ENCODE measurements at places on chromosomes 4 and X.

DNA sequence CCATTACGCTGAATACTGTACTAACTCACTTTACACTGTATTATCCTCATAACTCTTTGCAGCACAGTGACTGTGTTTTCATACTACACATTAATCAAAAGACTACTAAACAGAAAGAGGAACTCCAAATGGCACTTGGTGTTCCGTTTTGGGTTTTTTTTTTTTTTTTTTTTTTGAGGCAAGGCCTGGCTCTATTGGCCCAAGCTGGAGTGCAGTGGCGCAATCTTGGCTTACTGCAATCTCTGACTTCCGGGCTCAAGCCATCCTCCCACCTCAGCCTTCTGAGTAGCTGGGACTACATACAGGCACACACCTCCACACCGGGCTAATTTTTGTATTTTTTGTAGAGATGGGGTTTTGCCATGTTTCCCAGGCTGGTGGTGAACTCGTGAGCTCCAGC is 10.7 kb downstream of the KLHL8 start:
- no peak for DNase-seq

- no peak for DNase-seq
These were observed at the start of gene CLNK for GRCh38 chr4:10684631-10685030. TSS of gene CLNK (minus strand) at chr4:10684768. CDS start at chr4:10667869, 16,899 bp downstream.

DNA sequence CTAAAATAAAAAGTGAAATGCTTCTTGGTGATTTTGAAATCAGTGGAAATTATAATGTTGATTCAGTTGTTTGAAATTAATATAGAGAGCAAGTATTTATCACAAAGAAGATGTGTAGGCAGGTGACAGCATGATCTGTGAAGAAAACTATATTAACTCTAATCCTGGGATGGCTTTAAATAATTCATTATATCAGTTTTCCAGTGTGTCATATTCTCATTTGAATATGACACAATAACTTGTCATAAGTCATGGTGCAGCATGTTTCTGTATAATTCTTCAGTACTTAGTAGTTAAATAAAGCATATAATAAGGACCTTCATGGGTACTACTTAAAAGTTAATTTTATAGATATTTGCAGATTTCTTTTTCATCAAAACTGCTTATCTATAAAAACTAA is 573.6 kb downstream of the INPP4B start:
- no peak for DNase-seq

GRCh38 chrX:154477891-154478477 is 1.1 kb downstream of the LAGE3 start:
- no peak for DNase-seq

GRCh38 chr4:113355550-113356371 is 306.3 kb downstream of the ANK2 start:
- peak; percentile 90 for DNase-seq

DNA sequence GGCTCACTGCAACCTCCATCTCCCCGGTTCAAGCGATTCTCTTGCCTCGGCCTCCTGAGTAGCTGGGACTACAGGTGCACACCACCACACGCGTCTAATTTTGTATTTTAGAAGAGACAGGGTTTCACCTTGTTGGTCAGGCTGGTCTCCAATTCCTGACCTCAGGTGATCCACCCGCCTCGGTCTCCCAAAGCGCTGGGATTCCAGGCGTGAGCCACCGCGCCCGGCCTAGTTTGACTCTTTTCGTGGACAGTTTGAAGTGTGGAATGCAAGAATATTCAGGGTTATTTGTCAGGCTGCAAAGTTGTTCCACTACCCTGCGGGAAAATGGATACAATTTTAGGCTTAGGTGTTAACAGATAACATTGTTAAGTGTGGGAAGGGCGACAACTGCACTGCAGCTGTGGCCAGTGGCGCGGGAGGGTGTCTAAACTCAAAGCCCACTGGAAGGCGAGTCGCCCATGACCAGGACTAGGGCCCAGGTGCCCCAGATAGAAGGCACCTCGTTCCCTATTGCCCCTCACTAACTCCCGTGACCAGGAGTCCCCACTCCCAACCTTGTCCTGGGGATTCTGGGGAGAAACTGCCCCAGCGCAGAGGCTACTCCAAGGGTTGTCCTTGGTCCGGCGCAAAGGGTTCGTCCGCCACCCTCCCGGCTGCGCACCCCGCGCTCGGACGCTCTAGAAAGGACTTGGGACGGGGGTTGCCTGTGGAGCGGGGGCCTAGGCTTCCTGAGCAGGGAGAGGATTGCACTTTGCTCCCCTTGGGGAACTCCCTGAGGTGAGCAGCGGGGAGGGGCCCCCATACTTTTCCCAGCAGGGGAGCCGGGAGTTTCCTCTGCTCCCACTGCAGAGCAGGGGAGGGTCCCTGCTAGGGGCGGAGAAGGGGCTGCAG is 1.1 kb upstream of the CD99 start:
- no peak for DNase-seq

DNA sequence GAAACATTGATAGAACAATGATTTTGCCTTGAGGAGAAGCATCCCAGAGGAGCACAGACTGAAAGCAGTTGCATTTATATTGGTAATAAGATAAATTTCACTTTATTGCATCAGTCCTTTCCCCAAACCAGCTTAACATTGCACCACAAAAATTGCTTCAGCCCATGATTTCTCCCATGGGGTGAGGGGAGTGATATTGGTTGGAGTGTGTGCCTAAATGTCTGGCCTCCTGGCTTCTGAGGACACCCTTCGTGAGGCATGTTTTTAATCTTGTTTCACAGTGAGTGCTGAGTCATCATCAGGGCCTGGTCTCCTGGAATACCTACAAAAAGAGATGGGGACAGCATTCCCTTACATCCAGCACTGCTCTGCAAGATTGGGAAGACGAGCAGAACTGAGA is 487.9 kb downstream of the C4orf33 start:
- DNase-seq: peak; percentile 73

GRCh38 chr4:152607178-152607577 is 71.3 kb upstream of the FBXW7 start:
- DNase-seq: no peak

DNA sequence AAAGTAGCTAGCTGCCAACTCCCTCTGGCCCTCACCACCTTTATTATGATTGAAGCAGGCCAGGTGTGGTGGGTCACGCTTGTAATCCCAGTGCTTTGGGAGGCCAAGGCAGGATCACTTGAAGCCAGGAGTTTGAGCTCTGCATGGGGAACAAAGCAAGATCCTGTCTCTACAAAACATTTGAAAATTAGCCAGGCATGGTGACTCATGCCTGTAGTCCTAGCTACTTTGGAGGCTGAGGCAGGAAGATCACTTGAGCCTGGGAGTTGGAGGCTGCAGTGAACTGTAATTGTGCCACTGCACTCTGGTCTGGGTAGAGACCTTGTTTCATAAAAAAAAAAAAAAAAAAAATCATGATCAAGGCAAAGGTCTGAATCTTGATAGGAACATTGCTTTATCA is 467.0 kb upstream of the DIPK2B start:
- DNase-seq: no peak

GRCh38 chr4:183408796-183409195 is 35.6 kb upstream of the CDKN2AIP start:
- no peak for DNase-seq

DNA sequence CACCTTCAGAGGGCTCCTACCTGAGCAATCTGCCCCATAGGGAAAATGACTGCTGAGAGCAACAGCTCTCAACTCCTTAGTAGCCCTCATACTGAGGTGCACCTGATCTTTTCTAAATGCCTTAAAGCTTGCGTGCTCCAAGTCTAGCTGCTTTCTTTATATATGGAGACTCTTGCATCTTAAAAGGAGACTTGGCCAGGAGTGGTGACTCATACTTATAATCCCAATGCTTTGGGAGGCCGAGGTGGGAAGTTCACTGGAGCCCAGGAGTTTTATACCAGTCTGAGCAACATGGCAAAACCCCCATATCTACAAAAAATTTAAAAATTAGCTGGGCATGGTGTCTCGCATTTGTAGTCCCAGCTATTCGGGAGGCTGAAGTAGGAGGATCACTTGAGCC is 78.1 kb upstream of the TRIM2 start:
- no peak for DNase-seq

GRCh38 chr4:98648602-98649001 is 9.8 kb downstream of the TSPAN5 start:
- DNase-seq: no peak

DNA sequence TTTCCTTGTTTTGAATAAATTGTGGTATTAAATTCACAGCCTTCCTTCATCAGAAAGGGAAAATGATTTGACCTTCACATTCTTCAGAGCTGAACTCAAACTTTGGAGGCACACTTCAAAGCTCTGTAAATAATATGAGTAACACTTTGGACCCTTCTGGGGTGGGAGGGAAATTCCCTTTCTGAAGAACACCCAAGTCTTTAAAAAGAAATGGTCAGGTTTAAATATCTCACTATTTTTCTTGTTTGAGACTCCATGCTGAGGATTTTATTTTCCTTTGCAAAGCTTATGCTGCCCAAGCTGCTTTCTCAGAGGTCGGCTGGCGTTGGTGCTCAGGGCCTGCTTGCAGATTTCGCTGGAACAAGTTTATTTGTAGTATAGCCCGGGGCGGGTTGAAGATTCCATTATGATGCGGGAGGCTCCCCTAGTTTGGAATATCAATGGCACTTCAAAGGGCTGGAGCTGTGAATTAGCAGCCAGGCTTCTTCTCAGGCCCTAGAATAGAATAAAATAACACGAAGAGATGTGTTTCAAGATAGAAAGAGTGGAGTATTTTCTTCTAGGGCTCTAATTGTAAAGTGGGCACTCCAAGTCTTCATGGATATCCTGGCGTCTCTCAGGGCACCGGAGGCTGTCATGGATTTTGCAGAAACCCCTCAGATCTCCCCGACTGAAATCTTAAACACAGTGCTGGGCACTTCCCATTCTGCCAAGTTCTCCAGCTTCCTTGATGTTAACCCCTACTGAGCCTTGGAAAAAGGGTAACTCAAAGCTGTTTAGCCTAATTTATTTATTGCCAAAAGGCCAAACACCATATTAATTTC is 315.6 kb downstream of the GPAT3 start:
- DNase-seq: no peak

GRCh38 chr4:39741401-39741800 is 43.5 kb downstream of the UBE2K start:
- DNase-seq: no peak

DNA sequence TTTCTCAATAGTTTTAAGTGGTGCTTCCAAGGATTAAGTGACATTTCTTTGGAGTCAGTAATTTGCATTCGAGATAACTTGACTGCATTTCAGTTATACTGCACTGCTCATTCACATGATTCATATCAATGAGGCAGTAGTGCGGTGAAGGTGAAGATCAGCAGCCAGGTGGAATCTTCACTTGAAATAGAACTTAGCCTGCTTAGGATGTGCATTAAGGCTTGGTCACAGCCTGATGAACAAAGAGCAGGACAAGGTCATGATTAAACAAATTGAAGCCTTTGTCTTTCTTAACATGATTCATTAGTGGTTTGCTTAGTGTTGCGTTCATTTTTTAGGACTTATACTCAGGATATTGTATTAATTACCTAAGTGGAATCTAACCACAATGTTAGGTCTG is 212.1 kb upstream of the GALNTL6 start:
- DNase-seq: no peak

GRCh38 chr4:96974295-96974694 is 1134.4 kb downstream of the PDHA2 start:
- no peak for DNase-seq

GRCh38 chrX:55758033-55758432 is 40.5 kb downstream of the RRAGB start:
- DNase-seq: no peak

DNA sequence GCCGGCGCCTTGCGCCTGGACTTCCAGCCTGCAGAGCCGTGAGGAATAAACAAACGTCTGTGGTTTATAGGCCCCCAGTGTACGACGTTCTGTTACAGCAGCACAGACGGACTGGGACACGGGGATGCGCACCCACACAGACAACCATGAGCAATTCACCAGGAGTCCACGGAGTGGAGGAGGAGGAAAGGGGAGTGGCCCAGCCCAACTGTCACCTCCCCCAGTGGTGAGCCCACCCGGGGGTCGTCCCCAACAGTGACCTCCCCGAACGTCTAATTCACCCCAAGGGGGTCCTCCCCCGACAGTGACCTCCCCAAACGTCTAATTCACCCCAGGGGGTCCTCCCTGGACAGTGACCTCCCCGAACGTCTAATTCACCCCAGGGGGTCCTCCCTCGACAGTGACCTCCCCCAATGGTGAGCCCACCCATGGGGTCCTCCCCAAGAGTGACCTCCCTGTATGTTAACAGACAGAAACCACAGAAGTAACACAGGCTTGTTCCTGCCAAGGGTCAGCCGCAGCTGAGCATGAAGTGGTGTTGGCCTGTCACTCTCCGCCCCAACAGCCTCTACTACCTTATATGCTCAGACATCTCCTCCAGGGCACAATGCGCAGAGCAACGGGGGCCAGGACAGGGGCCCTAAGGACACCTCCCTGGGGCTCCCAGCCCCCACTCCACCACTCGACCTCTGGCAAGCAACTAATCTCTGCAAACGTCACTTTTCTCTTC is 6.2 kb downstream of the GAK start:
- DNase-seq: no peak

DNA sequence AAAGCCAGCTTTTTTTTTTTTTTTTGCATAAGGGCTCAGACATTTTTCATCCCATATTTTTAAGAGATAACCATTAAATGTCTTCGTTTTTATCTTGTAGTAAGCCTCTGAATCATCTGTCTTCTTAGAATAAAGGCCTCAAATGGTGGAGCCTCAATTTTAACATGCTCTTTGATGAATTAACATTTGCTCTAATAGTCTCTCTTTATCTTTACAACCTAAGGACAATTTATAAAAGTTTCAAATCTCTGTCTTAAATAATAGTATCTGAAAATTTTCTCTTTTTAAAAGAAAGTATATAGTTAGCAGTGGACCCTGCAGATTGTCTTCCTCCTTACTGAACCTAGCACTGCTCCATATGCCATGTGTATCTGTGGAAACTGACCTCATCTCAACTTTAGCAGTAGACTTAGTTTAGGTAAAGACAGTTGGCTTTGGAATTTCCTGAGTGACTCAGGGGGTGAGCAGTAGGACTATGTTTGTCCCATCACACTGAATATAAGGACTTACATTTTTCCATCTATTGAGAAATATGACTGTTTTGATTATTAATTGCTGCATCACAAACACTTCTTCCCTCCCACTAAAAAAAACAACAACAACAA is 1658.0 kb downstream of the STIM2 start:
- DNase-seq: peak; percentile 3

- DNase-seq: no peak
These were observed 500 bp downstream of the GAR1 start for GRCh38 chr4:109816082-109816442.

DNA sequence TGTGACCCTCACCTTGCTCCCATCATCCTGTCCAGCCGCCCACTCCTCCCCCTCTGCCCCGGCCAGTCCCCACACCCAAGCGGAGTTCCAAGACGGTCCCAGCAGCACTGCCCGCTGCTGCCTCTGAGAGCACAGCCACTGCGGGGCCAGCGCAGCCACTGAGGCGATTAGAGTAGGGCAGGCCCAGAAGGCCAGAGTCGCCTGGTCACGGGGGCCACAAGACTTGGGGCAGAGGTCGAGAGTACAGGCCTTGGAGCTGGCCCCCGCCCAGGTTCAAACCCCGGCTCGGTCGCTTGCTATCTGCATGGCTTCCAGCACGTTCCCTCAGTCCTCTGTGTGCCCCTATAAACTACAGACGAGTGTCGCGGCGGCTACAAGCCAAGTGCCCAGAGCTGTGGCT is 53.2 kb upstream of the ADRA2C start:
- DNase-seq: no peak

GRCh38 chr4:8860096-8860891 is 11.3 kb downstream of the HMX1 start:
- DNase-seq: no peak

GRCh38 chr4:53193111-53193510 is 172.8 kb downstream of the SCFD2 start:
- no peak for DNase-seq

- peak; percentile 32 for DNase-seq
These were observed 385.4 kb upstream of the MAD2L1 start for GRCh38 chr4:120452001-120452400.

Data from fibroblast of skin of left quadriceps (primary cell).